Prostate gland (tissue), 2 donors: ENCODE measurements at places on chromosomes 2 and 18. TPM values are rescaled to one million over a fixed set of nuclear protein-coding genes. Genes with fewer than 3 reads are reported as not detected.

The BMPR2 gene
- 69.9 TPM for total RNA-seq

The RPRD1A gene
- 72.7 TPM for total RNA-seq

The FHOD3 gene
- total RNA-seq: 52.5 TPM

The KYNU gene
- 1.1 TPM for total RNA-seq

The TWIST2 gene
- total RNA-seq: 23.5 TPM

The AGFG1 gene
- 73.7 TPM for total RNA-seq

The LIPG gene
- 0.36 TPM for total RNA-seq

The LRATD1 gene
- total RNA-seq: 129 TPM

The CABYR gene
- 39.5 TPM for total RNA-seq

The GPR55 gene
- 3.0 TPM for total RNA-seq

The FAM98A gene
- total RNA-seq: 26.6 TPM

The PLEK gene
- 0.59 TPM for total RNA-seq

The CDKL4 gene
- not detected for total RNA-seq

The IL36A gene
- not detected for total RNA-seq

The GNLY gene
- total RNA-seq: 0.36 TPM

The EGR4 gene
- not detected for total RNA-seq

The DSEL gene
- 5.7 TPM for total RNA-seq

The RASGRP3 gene
- 0.73 TPM for total RNA-seq
